ENCODE measurements at places on chromosomes 12 and 14. TPM values are rescaled to one million over a fixed set of nuclear protein-coding genes. Genes with fewer than 3 reads are reported as not detected.

The TMEM30B gene
- 0.60 TPM for total RNA-seq

The C12orf50 gene
- total RNA-seq = not detected

The FAM222A gene
- 0.28 TPM for total RNA-seq

The TAS2R30 gene
- 1.6 TPM for total RNA-seq

The C1QL4 gene
- not detected for total RNA-seq

The RNASE4 gene
- 4.7 TPM for total RNA-seq

The CLEC2A gene
- not detected for total RNA-seq

The GYS2 gene
- not detected for total RNA-seq

The MDM2 gene
- 201 TPM for total RNA-seq

The PPP1R13B gene
- 15.9 TPM for total RNA-seq

The CCDC177 gene
- not detected for total RNA-seq

The AGAP2 gene
- total RNA-seq = 85.1 TPM

The ABCC9 gene
- total RNA-seq = not detected

The TM9SF1 gene
- total RNA-seq = 35.1 TPM

The CLEC1B gene
- total RNA-seq = not detected

The ACVR1B gene
- total RNA-seq = 5.2 TPM

Measured in activated CD4-positive, alpha-beta memory T cell treated with anti-CD3 and anti-CD28 coated beads, Interleukin-2, amount 10 ng/mL, durations not matched to agents 7 days and 5 days (primary cell).